Renal cortical epithelial cell (primary cell): ENCODE measurements at places on chromosomes 5 and 9. TPM values are rescaled to one million over a fixed set of nuclear protein-coding genes. Genes with fewer than 3 reads are reported as not detected.

The BOD1 gene
- total RNA-seq: 41.7 and 44.1 TPM in 2 replicates

The ADRB2 gene
- 2.7 and 7.6 TPM in 2 replicates for total RNA-seq

The C9 gene
- 0.20 TPM in 1 of 2 replicates, not detected in the other for total RNA-seq

- no peak for DNase-seq
Measured at GRCh38 chr9:128160603-128160987, 530 bp downstream of the BBLN start.

DNA sequence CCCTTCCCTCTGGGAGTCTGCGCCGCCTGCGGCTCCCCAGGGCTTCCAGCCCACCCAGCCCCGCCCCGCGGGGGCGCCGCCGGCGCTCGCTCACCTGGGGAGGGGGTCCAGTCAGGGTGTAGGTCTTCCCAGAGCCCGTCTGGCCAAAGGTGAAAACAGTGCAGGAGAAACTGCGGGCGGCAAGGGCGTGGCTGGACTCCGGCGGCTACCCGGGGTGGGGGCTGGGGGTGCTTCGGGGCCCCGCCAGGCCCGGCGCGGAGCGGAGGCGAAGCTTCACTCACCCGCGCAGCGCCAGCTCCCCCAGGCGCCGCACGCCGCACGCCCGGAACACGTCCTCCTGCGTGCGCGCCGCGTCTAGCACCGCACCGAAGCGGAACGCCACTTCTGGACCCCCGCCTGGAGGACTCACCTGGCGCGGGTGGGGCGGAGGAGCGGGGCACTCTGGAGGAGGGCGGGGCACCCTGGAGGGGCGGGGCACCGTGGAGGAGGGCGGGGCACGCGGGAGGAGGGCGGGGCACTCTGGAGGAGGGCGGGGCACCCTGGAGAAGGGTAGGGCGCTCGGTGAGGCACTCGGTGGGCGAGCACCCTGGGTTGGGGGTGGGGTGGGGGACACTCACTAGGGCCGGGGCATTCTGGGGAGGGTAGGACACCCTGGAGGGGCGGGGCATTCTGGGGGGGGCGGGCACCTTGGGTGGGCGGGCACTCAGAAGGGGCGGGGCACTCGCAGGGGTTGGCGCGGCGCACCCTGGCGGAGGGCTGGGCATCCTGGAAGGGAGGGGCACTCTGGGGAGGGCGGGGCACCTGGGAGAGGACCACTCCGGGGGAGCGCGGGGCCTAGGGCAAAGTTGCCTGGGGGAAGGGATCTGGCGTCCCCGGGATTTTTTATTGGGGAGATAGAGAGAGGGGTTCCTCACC lies 814 bp downstream of the KIF12 start:
- peak; percentile 39 for DNase-seq

- peak; percentile 52 for DNase-seq
Measured at GRCh38 chr5:157366741-157367674, 93.0 kb upstream of the NIPAL4 start.

GRCh38 chr5:135329066-135329912 lies 69.7 kb downstream of the MACROH2A1 start:
- no peak for DNase-seq

GRCh38 chr5:173767574-173768266 lies 120.4 kb upstream of the CPEB4 start:
- peak; percentile 49 for DNase-seq
